ENCODE measurements at places on chromosomes 2 and 18. TPM values are rescaled to one million over a fixed set of nuclear protein-coding genes. Genes with fewer than 3 reads are reported as not detected.

The NAT8 gene
- total RNA-seq = not detected

- no peak for DNase-seq
These were observed 68.2 kb upstream of the MC2R start for GRCh38 chr18:13983506-13983905.

DNA sequence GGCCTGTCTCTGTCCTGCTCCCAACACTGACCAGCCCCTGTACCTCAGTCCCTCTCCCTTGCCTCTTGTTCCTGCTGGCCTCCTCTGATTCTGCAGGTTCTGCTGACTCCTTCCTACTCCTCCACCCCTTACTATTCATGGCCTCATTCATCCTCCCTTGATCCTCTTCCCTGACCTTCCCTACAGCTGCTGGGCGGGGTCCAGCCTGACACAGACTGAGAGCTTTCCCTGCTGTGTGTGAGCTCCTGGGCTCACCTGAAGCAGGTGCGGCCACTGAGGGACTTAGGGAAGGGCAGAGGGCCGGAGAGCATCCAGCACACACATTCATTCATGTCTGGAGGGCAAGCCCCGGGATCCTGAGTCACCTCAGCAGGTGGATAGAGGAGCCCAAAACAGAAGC is 185.6 kb downstream of the CTIF start:
- DNase-seq = no peak

DNA sequence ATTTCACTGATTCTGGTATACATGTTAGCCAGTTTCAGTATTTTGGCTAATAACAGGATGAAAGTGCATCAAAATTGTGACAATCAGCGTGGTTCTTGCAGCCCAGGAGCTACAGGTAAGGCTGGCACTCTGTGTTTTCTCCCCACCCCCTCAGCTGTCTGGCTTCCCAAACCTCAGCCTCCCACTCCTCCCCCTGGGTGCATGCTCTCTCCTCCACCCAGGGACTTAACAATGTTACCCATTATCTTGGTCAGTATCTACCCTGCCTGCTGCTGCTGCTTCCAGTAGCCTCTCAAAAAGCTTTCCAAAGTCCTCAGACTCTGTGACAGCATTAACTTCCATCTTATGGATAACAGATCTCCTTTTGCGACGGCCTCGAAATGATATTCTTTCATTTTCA is 41.0 kb downstream of the TRABD2A start:
- no peak for DNase-seq

The RMC1 gene
- total RNA-seq = 22.2 TPM

DNA sequence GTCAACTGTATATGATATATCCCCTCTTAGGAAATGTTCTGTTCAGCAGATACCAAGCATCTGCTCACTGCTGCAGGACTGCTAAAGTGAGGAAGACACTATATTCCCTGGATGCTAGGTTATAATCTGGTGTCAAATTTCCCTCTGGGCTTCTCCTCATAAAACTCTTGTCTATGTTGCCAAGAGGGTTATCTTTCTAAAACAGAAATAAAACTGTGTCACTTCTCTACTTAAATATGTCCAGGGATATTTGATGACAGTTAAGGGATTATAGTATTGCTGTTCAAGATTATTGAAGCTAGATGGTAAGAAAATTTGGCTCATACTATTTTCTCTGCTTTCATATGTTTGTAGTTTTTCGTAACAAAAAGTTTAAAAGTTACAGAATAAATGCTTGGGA is 30.5 kb upstream of the SNRNP27 start:
- no peak for DNase-seq

DNA sequence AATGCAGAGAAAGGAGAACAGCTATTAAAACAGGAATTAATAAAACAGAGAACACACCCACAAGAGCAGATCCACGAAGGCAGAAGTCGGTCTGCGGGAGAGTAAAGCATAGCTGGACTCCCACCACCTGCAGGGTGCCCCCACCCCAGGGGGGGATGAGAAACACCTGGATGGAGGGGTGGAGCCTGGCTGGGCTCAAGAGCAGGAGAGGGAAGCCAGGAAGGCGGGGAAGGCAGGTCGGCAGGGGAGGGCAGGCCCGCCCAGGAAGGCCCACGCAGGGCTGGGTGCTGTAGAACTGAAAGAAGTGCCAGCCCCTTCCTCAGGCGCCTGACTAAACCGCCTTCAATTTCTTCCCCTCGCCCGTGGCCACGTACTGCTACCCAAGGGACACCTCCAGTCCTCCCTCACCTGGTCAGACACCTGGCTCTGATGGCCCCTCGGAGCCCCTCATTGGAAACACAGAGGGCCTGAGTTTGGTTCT is 175.4 kb downstream of the HDAC4 start:
- no peak for DNase-seq

DNA sequence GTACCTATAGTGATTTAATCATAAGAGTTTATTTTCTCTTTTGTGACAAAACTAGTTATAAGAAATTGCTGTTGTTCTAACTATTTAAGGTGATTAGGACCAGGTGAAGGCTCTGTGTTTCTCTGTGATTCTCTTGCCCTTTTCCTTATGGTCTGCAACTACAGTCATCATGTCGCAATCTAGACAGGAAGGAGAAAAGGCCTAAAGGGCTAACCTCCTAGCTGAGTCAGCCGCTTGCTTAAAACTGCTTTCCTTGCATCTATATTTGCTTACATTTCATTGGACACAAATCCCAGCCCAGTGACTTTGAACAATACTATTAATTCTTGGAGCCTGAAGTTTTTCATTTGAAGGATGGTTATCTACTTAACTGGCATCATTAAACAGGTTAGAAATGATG is 93.1 kb downstream of the PIK3C3 start:
- no peak for DNase-seq

- no peak for DNase-seq
These were observed 2.9 kb upstream of the TLX2 start for GRCh38 chr2:74511104-74511989.

GRCh38 chr2:7355781-7356180 is 438.6 kb downstream of the RNF144A start:
- no peak for DNase-seq

GRCh38 chr18:49609256-49610021 is 47.6 kb downstream of the LIPG start:
- DNase-seq = no peak

- DNase-seq = no peak
These were observed 96.9 kb downstream of the TGOLN2 start for GRCh38 chr2:85230679-85231467.

DNA sequence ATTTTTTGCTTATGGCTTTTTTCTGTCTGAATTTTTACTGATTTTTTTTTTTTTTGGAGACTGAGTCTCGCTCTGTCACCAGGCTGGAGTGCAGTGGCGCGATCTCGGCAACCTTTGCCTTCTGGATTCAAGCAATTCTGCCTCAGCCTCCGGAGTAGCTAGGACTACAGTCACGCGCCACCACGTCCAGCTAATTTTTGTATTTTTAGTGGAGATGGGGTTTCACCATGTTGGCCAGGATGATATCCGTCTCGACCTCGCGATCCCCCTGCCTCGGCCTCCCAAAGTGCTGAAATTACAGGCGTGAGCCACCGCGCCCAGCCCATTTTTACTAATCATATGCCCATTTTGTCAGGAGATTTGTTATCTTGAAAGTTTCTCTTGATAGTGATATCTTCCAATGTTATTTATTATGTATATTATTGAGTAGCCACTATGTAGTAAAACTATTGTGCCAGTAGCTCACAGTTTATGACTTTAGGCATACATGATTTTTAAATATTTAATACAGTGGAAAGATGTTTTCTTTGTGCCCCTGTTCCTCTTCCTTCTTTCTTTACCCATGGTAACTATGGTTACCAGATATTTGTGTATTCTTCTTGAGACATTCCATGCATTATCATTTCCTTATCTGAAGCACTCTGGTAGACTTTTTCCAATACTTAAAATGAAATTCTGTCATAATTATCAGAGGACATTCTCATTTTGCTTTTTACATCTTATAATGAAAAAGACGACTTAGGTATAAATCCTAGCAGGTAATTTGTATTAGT is 2.1 kb downstream of the HAT1 start:
- no peak for DNase-seq

DNA sequence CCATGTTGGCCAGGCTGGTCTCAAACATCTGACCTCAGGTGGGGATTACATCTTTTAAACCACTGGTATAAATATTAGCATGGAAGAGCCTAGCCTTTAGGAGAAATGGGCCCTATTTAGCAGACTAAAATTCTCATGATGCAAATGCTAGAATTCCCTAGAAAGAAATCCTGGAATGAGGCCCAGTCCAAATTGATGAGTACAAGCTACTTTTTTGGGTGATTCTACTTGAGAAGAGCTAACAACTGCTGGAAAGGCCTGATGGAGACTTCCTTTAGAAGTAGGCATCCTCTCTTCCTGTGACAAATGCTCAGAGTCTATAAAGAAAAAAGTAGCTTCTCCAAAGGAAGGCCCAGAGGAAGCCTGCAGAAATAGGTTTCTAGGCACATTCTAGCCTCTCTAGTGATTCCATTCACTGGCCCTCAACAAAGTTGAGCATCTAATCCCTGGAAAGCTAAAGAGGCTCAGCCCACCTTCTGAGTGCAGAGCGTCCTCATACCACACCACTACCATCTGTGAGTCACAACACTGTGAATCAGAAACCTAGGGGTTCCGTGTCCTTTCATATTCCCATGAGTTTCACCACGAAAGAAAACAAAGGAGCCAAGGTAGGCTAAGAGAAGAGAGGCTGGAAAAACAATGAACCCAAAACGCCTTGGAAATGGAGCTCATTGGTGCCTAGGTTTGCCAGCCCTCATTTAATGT is 183.1 kb downstream of the C1D start:
- DNase-seq = no peak

DNA sequence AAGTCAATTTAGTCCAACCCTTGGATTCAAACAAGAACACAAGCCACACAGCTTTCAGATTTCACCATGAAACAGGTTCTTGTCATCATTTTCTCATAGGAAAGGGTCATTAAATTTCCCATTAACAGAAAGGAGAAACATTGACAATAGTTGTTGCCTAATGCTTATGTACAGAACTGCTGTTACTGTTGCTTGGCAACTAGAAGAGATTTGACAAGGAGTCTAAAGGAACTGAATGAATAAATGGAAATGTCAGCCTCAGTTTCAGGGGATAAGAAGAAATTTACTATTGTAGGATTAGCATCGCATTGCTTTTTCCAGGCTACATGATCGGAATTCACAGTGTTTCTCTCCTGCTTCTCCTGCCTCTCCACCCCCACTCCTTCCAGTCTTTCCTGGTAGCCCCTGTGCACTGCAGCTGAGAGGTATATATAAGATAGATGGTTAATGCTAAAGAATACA is 90.3 kb downstream of the SPATS2L start:
- DNase-seq = no peak

- no peak for DNase-seq
These were observed 38.7 kb downstream of the PTGR3 start for GRCh38 chr18:75170022-75170789.

GRCh38 chr18:23314672-23315071 is 138.4 kb upstream of the RIOK3 start:
- no peak for DNase-seq

- no peak for DNase-seq
These were observed 77.0 kb upstream of the UBXN4 start for GRCh38 chr2:135664623-135665068.

The NT5DC4 gene
- not detected for total RNA-seq

- DNase-seq = no peak
These were observed 84.0 kb upstream of the ACSL3 start for GRCh38 chr2:222776792-222777191.

The CDKL4 gene
- total RNA-seq = 2.6 TPM
